ENCODE measurements at places on chromosomes 3 and 15. TPM values are rescaled to one million over a fixed set of nuclear protein-coding genes. Genes with fewer than 3 reads are reported as not detected.

DNA sequence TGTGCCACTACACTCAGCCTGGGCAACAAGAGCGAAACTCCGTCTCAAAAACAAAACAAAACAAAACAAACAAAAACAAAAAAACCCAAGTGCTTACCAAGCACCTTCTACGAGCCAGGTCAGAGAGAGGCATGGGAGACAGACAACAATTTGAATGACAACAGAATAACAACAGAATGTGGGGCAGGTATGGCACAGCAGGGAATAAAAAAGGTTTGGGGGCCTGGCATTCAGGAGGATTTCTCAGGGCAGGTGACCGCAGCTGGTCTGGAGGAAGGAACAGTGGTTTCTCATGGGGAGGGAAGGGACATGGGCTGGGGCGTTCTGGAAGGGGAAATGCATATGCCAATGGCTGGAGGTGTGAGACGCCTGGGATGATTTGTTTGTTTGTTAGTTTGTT is 22.5 kb upstream of the PARL start:
- H3K4me1 ChIP-seq, result no peaks in the 10 kb centered on the region
- no peak overlapping the region for H3K27ac ChIP-seq
- no peaks in the 10 kb centered on the region for H3K27me3 ChIP-seq
- H3K4me3 ChIP-seq, result no peak overlapping the region
- H3K36me3 ChIP-seq, result no peaks in the 10 kb centered on the region

DNA sequence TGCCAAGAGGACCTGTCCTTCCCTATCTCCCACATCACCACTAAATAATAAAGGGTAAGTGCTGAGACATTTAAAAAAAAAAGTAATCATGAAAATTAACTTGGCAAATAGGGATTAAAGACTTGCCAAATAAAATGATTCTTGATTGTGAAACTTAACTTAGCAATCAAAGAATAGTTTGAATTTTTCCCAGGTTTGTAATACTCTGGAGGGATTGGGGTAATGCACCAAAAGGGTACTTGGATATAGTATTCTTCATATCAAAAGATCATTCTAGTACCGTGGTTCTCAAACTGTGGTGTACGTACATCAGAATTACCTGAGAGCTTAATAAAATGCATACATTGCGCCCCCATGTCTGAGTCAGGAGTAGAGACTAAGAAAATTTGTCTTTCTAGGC is 28.5 kb downstream of the CALML4 start:
- H3K4me3 ChIP-seq, result no peak overlapping the region
- H3K36me3 ChIP-seq, result peaks cover 41% of the 10 kb centered on the region
- DNase-seq, result no peak
- H3K27ac ChIP-seq, result no peak overlapping the region

The PTH1R gene
- total RNA-seq, result not detected

DNA sequence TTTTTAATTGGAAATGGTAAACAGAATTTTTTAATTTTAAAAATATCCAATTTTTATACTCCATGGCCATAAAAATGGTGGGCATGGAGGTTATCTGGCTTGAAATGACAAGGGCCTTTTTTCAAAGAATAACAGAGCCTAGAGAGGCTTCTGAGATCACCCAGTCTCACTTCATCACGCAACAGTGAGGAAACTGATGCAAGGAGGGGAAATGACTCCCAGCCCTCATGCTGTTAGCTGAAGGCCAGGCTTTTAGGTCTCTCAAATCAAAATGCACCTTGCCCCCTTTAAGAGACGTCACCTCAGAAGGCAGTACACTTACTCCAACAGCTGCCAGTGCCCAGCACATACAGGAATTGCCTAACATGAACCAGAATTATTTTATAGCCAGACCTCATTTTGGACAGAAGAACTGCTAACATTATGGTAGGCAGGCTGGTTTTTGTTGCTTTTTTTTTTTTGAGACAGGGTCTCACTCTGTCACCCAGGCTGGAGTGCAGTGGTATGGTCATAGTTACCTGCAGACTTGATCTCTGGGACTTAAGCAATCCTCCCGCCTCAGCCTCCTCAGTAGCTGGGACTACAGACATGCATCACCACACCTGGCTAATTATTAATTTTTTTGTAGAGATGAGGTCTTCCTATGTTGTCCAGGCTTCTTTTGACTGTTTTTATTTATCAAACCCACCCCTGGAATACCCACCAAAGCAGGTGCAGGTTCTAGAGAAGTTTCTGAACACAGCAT is 9.1 kb downstream of the RAB43 start:
- H3K4me1 ChIP-seq, result peaks cover 71% of the 10 kb centered on the region
- no peaks in the 10 kb centered on the region for H3K27me3 ChIP-seq
- peak overlapping the region; percentile 71 for H3K4me3 ChIP-seq
- H3K36me3 ChIP-seq, result peaks cover 57% of the 10 kb centered on the region
- no peak for DNase-seq
- peak overlapping the region; percentile 97 for H3K27ac ChIP-seq

- peaks cover 2% of the 10 kb centered on the region for H3K36me3 ChIP-seq
- H3K4me1 ChIP-seq, result peaks cover 49% of the 10 kb centered on the region
- peaks cover 78% of the 10 kb centered on the region for H3K27me3 ChIP-seq
- DNase-seq, result no peak
- H3K4me3 ChIP-seq, result peak overlapping the region; percentile 91
Observed at GRCh38 chr15:76337059-76337695, 604 bp downstream of the ISL2 start.

DNA sequence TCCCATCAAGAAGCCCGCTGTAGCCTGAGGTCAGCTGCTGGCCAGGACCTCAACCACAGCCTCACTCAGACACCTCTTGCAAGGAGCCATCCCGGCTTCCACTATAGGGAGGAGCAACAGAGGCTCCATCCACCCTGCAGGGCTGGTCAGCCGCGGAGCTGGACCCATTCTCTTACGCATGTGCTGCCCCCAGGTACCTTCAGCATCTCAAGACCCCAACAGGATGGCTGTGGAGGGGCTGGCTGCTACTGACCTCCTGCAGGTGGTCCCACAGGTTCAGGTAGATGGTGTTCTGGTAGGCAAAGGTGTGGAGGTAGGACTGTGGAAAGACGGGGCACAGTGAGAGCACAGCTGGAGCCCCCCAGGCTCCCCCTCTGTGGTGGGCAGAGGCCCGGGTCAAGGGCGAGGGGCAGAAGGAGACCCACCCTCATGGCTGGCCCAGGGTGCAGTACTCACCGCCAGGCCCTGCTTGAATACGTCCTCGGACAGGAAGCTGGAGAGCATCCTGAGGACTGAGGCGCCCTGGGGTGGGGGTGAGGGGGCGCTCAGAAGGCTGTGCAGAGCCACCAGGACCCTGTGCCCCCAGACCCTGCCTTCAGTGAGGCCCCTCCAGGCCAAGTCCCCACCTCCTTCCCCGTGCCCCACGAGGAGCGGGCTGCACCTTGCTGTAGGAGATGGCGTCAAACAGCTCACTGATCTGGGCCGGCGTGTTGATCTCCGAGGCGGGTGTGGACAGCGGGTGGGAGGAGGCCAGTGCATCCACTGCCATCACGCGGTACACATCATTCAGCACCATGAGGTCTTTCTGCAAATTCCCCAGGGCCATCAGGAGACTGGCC is 11.4 kb downstream of the ANPEP start:
- no peaks in the 10 kb centered on the region for H3K4me1 ChIP-seq
- H3K27ac ChIP-seq, result no peak overlapping the region
- no peak overlapping the region for H3K4me3 ChIP-seq

DNA sequence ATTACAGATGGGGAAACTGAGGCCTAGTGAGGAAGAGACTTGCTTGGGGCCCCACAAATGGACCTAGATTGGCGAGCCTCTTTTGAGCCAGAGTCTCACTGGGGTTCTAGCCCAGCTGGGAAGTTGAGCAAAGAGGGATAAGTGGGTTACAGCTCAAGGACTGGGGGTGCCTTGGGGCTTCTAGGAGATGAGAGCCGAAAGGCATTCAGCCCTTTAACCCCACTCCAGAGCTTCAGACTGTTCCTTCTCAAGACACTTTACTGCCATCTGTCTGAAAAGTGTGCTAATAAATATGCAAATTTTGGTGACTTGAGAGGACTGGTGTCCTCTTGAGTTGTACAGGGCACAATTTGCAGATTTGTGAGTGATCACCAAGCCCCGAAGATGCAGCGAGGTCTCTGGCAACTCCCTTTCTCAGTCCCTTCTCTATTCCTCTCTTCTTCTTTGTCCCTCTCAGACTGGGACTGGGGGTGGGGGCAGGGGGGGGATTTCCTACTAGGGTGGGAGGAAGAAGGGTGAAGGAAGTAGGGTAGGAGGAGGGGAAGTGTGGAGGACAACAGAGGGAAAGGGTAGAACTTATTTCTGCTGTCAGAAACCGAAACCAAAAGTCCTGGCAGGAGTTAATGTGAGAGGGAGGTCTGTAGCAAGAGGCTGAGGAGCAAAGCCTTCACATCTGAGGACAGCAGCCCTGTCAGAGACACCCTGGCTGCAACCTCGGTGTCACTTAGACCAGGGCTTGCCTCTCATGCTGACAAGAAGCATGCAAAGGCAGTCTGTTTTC is 16.2 kb upstream of the ANKDD1A start:
- peak overlapping the region; percentile 84 for H3K4me3 ChIP-seq
- DNase-seq, result peak; percentile 50
- peaks cover 53% of the 10 kb centered on the region for H3K4me1 ChIP-seq
- H3K27me3 ChIP-seq, result no peaks in the 10 kb centered on the region
- H3K36me3 ChIP-seq, result peaks cover 12% of the 10 kb centered on the region

The RBM15B gene
- total RNA-seq, result 30.5 TPM

DNA sequence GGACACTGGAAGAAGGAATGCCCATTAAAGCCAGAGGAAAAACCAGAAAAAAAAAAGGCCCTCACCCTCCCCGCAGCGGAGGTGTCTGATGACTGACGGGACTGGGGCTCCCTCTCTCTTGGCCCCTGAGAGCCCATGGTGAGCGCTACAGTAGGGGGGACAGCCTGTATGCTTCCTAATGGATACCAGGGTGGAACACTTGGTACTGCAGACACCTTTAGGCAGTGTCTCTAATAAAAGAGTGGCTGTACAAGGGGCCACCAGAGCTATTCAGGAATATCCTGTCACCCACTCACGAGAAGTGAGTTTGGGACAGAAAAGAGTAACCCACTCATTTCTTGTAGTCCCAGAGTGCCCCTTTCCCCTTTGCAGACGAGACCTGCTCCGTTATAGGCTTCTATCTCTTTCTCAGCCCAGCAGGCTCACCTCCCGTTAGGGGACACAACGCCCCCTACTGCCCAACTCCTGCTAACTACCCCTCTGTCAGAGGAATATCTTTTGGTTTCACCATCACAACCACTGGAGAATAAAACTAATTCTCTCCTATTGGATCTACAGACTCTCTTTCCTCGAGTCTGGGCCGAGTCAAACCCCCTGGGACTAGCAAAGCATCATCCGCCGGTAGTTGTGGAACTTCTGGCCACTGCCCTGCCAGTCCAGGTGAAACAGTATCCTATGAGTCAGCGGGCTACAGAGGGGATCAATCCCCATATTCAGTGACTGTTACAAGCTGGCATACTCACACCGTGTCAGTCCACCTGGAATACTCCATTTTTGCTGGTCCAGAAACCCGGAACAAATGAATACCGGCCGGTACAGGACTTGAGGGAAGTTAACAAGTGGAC is 40.8 kb downstream of the ZBTB11 start:
- no peak overlapping the region for H3K4me3 ChIP-seq
- H3K27me3 ChIP-seq, result no peaks in the 10 kb centered on the region
- DNase-seq, result peak; percentile 69
- no peak overlapping the region for H3K27ac ChIP-seq
- H3K36me3 ChIP-seq, result no peaks in the 10 kb centered on the region
- H3K4me1 ChIP-seq, result peaks cover 2% of the 10 kb centered on the region

DNA sequence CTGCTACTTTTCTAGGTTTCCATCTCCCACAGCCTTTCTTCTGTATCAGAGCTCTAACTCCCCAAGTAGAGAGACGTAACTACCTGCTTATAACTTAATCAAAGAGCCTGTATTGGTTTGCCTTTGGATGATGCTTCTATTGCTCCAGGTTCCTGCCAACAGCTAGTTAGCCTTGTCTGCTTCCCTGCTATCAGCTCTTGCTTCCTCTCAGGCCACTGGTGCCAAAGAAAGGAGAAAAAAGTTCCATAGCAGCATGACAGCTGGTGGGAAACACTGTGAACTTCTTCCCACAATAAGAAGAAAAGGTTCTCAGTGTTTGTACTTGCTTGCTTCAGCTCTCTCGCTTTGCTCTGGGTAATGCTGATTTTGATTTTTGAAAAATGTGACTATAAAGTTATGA is 206.6 kb downstream of the GBE1 start:
- no peak overlapping the region for H3K4me3 ChIP-seq
- no peak overlapping the region for H3K27ac ChIP-seq
- no peaks in the 10 kb centered on the region for H3K27me3 ChIP-seq

DNA sequence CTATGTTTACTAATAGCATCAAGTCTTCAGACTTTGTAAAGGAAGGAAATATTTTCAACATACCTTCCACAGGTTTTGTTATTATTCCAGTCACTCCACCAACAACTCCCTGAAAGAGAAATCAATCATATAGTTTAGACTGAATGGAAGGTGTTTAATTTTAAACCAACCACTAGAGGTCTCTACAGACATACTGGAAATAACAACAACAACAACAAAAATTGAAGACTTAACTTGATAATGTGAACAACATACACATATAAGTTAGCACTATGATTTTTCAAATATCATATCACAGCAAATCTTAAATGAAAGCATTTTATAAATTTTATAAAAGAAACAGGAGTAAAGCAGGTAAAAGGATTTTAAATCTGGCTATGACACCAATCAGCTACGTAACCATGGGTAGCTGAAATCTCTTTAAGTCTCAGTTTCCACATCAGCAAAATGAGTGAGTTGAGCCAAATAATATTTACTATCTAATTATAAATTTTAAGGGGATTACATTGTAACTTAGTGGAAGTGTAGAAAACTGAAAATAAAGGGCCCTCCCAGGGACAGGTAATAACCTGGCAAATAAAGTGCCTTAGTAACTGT is 188.2 kb downstream of the VPS13C start:
- H3K36me3 ChIP-seq, result peaks cover 9% of the 10 kb centered on the region
- no peaks in the 10 kb centered on the region for H3K27me3 ChIP-seq
- no peaks in the 10 kb centered on the region for H3K4me1 ChIP-seq
- H3K4me3 ChIP-seq, result no peak overlapping the region
- H3K27ac ChIP-seq, result no peak overlapping the region

The RGMA gene
- not detected for total RNA-seq

- H3K36me3 ChIP-seq, result peaks cover 10% of the 10 kb centered on the region
- H3K4me1 ChIP-seq, result peaks cover 13% of the 10 kb centered on the region
- no peak overlapping the region for H3K4me3 ChIP-seq
- peaks cover 2% of the 10 kb centered on the region for H3K27me3 ChIP-seq
- no peak overlapping the region for H3K27ac ChIP-seq
Observed at GRCh38 chr15:64146041-64146440, 5.5 kb upstream of the SNX22 start.

The ROPN1B gene
- not detected for total RNA-seq

- peaks cover 6% of the 10 kb centered on the region for H3K4me1 ChIP-seq
- peaks cover 7% of the 10 kb centered on the region for H3K36me3 ChIP-seq
- H3K27me3 ChIP-seq, result peaks cover 2% of the 10 kb centered on the region
- H3K27ac ChIP-seq, result no peak overlapping the region
Observed at GRCh38 chr3:172630316-172630715, 80.6 kb downstream of the NCEH1 start.

DNA sequence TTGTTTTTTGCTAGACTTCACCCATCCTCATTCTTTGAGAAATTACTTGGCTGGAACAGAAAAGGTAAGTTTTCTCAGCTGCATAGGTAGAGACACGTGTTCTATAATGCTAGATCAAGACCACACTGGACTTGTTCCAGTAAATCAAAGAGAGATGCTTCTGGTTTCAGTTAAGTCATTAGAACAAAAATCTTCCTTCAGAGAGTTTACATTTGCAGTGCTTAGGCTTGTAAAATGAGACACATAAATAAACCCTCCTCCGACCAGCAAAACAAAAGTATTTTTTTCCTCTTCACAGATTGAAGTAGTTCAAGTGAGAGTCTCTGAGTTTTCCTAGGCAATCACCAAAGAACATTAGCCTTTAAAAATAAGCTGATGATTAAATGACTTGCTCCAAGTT is 87.3 kb upstream of the PROK2 start:
- H3K4me1 ChIP-seq, result peaks cover 11% of the 10 kb centered on the region
- H3K27ac ChIP-seq, result no peak overlapping the region
